ENCODE measurements at places on chromosomes 3 and 15.

GRCh38 chr3:71299160-71299559 is 284.4 kb downstream of the FOXP1 start:
- no peak for DNase-seq

GRCh38 chr15:101100593-101101442 is 151.0 kb downstream of the CHSY1 start:
- no peak for DNase-seq

GRCh38 chr3:176992565-176992964 is 204.7 kb downstream of the TBL1XR1 start:
- DNase-seq: no peak

- no peak for DNase-seq
These were observed 1.4 kb upstream of the SLC51A start for GRCh38 chr3:196214783-196215441.

DNA sequence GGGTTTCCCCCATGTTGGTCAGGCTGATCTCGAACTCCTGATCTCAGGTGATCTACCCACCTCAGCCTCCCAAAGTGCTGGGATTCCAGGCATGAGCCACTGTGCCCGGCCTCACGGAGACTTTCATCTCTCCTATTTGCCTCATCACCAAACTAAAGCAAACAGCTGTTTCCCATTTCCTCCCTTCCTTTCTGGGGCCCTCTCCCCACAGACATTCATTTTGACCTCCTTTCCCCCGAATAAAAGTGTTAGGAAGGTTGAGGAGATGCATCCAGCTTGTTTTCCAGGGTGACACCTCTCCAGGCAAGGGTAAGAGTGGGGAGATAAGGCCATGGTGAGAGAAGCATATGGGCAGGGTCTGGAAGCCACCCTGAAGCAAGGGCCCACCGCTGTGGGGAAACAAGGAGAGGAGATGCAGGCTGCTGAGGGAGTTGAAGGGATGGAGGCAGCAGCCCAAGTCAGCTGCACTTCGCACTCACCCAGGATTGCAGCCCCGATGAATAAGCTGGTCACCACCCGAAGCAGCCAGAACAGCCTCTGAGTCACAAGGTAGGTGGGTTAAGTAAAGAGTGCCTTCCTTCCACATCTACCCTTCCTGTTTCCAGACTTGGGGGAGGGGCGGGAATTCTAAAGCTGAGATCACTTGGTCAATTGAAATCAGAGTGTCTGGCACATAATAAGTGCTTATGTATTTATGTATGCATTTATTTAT is 7.7 kb downstream of the DUOXA2 start:
- no peak for DNase-seq

GRCh38 chr3:51716805-51717204 is 9.9 kb downstream of the GRM2 start:
- no peak for DNase-seq

DNA sequence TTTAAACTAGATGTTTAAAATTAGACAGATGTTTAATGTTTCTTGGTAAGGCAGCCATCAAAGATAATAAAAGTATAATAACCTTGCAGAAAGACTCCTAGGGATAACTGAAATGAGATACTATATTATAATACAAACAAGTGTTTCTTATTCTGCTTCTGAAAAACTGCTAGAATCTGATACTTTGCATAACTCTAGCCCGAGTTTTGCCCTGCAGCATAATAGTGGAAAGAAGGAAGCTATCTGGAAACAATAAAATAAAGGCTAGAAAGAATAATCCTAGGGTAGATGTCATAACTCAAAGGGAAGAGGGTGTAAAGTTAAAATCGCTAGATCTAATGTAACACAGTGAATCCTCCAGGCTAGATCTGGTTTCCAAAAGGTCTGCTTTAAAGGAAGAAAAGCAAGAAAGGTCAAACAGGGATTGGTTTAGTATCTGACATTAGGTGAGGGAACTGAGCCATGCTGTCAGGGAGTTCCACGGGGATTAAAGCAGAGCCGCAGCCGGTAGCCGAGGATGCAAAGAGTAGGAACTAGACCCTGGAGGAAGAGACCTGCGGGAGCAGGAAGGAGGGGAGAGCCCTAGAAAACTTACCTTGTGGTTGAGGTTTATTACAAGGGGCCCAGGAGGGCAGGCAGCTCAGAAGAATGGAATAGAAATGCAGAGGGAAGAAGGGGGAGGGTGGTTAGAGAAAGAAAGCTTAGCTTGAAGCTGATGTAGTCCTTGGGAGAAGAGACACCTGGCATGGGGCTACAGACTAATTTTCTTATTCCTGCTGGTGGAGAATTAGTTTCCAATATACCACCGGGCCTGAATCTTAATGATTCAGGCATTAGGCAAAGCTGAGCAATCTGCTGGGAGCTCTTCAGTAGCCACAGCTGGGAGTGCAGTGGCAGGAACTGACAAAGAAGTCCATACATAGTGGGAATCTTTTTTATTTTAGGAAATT is 46.1 kb upstream of the TUSC7 start:
- DNase-seq: no peak

DNA sequence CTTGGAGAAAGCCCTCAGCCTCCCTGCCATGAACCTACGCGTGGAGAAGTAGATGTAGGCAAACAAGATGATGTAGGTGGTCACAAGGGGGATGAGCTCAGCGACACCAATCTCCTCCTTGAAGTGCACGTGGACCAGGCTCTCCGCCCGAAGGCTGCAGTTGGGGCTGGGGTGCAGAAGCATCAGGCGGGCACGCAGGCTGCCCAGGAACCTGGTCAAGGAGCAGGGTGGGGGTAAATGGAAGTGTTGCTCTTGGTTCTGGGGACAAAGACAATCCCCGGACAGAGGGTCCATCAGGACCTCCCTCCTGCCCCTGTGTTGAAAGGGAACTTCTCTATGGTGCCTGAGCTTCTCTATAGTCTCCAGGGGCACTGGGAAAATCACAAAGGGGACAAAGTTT is 45.1 kb downstream of the PTPN23 start:
- DNase-seq: no peak

DNA sequence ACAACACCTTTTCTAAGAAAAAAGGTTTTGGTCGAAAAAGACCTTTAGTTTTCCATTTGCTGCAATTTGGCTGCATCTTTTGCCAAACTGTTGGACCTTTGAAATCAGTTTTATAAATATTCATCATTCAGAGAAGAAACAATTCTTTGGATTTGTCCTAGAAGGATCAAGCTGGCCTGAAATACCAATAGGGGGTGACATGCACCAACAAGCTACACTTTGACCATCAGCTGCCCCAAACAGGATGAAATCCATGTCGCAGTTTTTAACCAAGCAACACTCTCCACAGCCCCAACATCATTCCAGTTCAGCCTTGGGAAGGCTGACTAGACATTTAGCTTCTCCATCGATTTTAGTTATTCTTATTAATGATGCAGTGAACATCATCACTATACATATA is 9.8 kb downstream of the RPL15 start:
- no peak for DNase-seq

DNA sequence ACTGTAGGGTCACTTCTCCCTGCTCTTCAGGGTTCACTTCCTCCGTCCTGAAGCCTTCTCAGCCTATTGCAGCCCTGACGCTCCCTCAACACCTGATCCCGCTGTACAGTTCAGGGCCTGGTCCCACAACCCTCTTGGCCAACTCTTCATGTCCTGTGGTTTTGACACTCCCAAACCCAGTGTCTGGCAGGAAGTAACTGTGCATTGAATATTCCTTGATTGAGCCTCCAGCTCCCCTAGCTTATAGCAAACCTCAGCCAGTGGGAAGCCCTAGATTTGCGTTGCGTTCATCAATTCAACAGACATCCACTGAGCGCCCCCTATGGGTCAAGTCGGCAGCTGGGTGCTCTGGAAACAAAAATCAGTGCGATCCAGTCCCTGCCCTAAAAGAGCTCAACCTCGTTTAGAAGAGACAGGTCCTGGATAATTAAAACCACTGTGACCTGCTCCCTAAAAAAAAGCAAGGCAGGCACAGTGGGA is 13.5 kb downstream of the UBAP1L start:
- peak; percentile 24 for DNase-seq

DNA sequence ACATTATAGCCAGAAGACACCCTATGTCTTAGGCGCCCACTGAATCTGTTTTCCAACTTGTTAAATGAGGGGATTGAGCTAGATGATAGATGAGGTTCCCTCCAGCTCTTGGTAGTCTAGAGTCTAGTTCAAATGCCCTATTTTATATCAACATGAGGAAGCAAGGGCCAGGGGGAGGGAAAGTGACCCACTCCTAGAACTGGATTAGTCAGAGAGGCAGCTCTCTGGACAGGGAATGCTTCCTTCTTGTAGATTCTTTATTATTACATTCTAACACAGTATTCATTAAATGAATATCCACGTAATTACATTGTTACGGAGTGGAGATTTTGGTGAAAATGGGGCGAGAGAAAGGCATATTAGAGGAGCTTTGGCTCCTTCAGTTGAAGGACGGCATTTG is 89.5 kb downstream of the RAD18 start:
- no peak for DNase-seq

- DNase-seq: no peak
These were observed 7.1 kb downstream of the CCR4 start for GRCh38 chr3:32958509-32958908.

GRCh38 chr3:8438507-8439079 is 63.0 kb upstream of the LMCD1 start:
- DNase-seq: no peak

GRCh38 chr3:141346418-141346817 is 21.9 kb upstream of the ZBTB38 start:
- DNase-seq: no peak

- no peak for DNase-seq
These were observed 52.6 kb upstream of the ABHD2 start for GRCh38 chr15:89035658-89036057.

- no peak for DNase-seq
These were observed 150.5 kb downstream of the CFAP20DC start for GRCh38 chr3:58899159-58899952.

Data from stimulated activated CD8-positive, alpha-beta memory T cell treated with anti-CD3 and anti-CD28 coated beads, Interleukin-7, amount 100 ng/mL, for 24 hours (primary cell).